ENCODE measurements at places on chromosomes 1 and 21.
A peak's percentile ranks its signal among the peaks of the same experiment; 100 is the strongest.

- no peak for DNase-seq
Measured at GRCh38 chr1:42999308-42999707, 40.6 kb upstream of the SLC2A1 start.

GRCh38 chr1:228397966-228398365, 8.7 kb downstream of the TRIM11 start:
- no peak for DNase-seq

DNA sequence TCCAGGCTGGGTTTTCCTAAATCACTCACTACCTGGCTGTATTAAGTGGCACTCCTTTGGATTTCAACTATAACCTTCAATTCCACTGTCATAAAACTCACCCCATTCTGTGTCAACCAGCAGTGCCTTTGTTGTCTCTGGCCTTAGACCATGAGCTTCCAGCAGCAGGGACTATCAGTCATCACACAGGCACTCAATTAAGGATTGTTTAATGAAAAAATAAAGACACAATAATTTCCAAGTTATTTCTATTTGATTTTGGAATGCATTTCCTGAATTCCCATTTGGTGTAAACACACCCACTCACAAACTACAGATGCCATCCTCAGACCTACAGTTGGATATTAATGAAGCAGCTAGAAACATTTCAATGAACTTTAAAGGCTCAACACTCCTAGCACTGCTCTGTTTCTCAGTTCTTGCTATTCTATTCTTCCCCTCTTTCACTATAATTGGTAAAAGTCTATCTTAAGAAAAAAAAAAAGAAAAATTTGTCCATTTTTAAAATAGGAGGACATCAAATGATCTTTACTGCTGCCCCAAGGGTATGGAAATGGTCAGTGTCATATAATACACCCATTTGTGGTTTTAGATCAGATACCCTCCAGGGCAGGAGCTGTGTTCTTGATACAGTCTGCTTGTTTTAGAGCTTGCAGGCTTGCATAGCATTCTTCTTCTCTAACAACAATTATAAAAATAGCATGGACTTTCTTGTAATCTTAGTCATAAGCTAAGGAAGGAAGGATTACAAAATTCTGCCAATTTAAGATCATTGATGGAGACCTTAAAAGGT, 156.4 kb downstream of the PTGER3 start:
- DNase-seq = no peak

GRCh38 chr1:226530591-226530990, 18.0 kb upstream of the STUM start:
- no peak for DNase-seq

DNA sequence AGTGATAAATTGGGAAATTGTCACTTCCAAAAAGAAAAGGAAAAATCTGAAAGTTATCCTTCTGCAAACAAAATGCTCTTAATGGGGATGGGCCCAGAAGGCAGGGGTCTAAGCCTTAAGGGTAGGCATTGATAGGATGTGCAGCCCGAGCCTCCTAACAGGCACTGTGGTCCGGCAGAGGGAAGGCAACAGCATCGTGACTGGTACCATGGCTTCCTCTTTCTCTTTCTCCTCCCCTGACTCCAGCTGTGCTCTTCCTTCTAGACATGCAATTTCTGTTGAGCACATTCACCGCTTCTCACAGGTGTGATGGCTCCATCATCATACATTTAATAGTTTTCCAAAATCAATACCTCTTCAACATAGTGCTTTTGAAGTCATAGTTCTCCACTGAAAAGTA, 91.5 kb downstream of the SELENOF start:
- DNase-seq = no peak

GRCh38 chr1:34444516-34444915, 267.8 kb downstream of the C1orf94 start:
- no peak for DNase-seq

DNA sequence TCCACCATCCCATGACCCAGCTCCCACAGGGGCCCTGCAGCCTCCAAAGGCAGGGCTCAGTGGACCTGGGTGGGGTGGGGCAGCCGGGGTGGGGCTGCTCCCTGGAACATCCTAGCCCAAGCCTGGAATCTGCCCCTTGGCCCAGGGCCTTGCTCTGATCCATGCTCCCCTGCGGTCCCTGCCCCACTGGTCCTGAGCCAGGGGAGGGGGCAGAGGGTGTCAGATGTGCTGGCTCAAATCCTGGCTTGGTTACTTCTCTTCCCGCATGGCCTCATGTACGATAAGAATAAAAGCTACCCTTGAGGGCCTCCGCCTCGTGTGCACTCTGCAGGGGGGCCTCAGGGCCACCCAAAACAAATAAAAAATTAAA, 819 bp downstream of the SLC25A34 start:
- no peak for DNase-seq

DNA sequence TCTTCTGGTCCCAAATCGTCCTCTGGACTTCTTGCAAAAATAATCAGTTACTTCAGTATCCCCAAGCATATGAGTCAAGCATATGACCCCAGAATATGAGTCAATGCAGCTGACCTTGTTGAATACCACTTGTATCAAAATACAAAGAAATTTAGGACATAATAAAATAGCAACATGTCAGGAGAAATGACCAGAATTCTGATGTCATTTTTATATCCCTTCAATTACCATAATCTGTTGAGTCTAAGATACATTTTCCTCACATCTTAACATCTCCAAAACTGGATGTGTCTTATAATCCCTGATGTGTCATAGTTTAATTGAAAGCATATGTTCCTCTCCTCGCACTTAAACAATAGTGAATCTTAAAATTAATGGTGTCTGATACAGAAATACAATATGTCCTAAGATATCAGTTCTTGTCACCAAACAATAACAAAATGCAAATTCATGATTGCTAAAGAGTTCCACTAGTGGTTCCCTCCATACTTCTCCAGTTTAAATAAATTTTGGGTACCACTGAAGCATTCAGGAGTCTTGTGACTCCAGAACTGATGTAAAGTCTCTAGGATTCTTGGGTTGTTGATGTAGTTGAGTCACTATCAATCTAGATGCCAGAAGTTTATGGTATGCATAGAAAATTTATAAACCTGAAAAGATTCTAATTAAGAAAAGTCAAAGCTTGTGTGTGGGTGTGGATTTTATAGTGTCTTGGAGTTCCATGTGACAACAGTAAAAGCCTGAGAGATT, 41.8 kb downstream of the KIFAP3 start:
- peak; percentile 42 for DNase-seq

- DNase-seq = no peak
Measured at GRCh38 chr1:147924813-147925212, 3.4 kb upstream of the GPR89B start.

DNA sequence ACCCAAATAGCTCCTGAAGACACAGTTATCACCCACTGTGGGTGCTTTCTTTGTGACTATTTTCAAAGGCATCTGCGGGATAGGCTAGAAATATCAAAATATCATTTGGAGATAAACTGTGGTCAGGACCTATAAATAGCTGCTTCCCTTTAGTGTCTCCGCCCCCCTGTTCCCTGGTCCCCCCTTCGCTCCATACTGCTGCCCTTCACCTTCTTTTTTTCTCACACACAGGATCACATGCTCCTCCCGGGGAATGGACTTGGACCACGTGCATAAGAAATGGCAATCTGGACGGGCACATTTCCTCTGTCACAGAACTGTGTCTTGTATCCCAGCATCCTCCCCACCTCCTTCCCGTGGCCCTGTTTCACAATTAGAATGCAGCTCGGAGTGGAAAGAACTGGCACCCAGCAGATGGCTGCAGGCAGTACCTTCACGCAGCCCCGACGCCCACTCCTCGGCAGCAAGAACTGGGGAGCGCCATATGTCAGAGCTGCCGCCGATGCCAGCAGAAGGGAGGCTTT, 68.8 kb upstream of the SSX2IP start:
- no peak for DNase-seq

DNA sequence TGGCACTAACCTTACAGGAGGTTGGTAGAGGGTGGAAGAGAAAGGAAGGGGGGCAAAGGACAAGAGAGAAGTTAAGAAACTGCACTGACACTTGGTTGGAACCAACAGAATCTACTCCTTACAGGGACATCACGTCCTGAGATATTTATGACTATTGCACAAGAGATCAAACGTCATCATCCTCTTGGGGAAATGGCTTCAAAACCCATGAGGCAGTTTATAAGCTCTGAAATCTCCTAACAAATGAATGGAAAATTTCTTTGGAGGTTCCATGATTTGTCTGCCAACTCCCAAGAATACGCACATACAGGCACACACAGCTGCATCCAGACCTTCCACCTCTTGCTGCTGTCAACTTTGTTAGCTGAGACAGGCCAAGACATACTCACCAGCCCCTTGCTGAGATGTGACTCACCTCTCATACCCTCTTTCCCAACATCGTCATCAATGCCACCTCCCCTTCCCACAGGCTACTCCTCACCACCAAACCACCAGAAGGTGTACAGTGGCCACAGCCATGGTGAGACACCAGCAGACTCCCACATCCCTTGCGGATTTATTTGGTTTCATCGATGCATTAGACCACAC, 135.5 kb downstream of the SETD4 start:
- peak; percentile 41 for DNase-seq

GRCh38 chr1:184860535-184860934, 105.9 kb upstream of the EDEM3 start:
- no peak for DNase-seq

DNA sequence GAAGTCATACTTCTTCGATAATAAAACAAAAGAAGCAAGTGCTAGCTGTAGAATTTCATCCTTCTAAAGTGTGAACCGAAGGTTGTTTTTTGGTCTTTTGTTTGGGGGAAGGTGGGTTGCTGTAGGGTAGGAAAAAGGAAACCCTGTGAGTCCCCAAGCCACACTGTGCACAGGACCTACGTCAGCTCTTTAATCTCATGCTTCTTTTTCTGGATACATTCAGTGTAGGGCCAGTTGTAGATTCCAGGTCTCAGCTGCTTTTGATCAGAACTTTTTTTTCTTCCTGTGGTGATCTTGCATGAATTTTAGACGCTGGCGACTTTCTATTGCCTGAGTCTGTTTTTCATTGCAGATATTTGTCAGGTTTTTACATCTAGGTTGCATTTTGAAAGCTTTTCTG, 40.2 kb downstream of the BCL9 start:
- DNase-seq = no peak

GRCh38 chr1:230909974-230910754, 41.8 kb upstream of the C1orf198 start:
- no peak for DNase-seq

GRCh38 chr1:178330153-178330552, 166.6 kb downstream of the CLEC20A start:
- no peak for DNase-seq

DNA sequence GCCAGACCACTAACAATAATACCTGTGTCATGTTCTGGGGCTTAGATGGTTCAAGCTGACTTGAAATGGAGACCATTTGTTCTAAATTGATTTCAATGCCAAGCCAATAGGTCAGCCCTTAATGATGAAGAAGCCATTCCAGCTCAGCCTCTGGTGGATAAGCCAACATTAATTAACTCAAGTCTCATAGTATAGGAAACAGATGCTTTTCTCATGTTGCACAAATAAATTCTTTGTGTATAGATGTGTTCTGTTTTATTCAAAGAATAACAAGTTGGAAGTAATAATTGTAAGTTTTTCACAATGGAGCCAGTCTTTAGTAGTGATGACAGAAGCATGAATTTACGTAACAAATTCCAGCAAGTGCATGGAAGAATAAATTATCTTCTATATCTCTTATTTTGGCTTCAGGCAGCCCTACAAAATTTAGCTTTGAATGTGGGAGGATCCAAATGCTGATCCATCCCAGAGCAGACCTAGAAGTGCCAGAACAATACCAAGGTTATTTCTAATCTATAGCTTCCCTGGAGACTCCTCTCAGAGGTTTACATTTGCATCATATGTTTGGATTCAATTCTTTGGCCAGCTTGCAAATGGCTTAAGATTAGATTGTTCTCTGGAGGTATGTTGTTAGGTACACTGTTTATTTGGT, 42.2 kb upstream of the C1orf105 start:
- no peak for DNase-seq

GRCh38 chr1:13830170-13830569, 130.2 kb downstream of the PRDM2 start:
- DNase-seq = no peak

GRCh38 chr1:240691909-240692705, 80.2 kb upstream of the GREM2 start:
- DNase-seq = peak; percentile 53

DNA sequence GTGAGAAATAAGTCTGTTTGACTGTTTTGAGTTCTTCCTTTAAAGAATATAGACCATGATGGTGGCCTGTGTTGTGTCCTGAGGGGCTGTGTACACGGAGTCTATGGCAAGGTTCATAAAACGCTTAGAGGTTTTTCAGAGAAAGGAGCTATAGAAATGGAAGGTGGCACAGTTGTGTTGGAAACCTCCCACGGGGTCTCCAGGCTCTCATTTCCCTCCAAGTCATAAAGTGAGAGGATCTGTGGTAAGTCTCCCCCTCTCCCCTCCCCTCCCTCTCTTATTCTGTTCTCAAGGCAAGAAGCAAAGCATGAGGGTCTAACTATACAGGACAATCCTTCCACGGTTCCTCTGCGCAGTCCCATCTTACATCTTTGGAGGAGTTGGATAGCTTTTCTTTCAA, 139.2 kb downstream of the KIF26B start:
- DNase-seq = no peak

DNA sequence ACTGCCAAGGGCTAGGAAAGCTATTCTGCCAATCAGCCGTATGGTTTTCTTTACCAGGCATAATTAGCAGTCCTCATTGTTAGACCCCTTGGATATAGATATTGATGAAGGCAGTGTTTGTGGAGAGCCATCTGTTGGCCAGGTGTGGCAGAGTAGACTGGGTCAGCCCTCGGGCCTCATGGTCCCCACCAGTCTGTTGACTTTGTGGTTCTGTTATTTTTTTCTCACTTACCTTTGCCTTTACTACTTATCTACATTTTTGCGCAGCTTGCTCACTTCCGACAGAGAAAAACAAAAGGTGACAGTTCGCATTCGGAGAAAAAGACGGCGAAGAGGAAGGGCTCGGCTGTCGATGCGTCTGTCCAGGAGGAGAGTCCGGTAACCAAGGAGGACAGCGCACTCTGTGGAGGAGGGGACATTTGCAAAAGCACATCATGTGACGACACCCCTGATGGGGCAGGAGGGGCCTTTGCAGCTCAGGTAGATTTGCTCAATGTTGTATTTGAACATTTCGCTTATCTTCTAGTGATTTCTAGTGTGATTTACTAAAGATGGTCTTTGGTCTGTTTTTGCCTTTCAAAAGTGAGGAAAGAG, 2.3 kb downstream of the PCNT start:
- DNase-seq = no peak

DNA sequence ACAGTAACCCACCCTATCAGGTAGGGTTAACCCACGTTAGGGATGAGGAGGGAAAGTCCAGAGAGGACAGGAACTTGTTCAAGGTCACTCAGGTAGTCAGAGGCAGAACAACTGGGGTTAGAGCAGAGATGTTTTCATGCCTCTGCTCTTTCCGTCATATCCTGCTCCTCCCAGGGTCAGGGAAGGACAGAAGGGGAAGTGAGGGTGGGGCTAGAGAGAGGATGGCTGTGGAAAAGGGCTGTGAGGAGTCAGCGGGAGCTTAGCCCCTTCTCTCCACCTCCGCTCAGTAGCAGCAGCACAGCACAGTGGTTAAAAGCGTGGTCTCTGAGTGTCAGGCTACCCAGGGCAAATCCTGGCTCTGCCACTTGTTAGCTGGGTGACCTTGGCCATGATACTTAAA, 36.5 kb downstream of the DDX20 start:
- DNase-seq = no peak

GRCh38 chr1:161330346-161330745, 16.2 kb downstream of the SDHC start:
- no peak for DNase-seq

- no peak for DNase-seq
Measured at GRCh38 chr1:228279011-228279721, 71.3 kb downstream of the OBSCN start.

- no peak for DNase-seq
Measured at GRCh38 chr1:193031431-193031830, 27.7 kb downstream of the UCHL5 start.

- no peak for DNase-seq
Measured at GRCh38 chr1:200429221-200429751, 19.4 kb upstream of the ZNF281 start.

Data from GM04504 (cell line).